Spinal cord (tissue), 10 donors: ENCODE measurements at places on chromosomes 5 and 9. TPM values are rescaled to one million over a fixed set of nuclear protein-coding genes. Genes with fewer than 3 reads are reported as not detected.
A peak's percentile ranks its signal among the peaks of the same experiment; 100 is the strongest.

- peak overlapping the region; percentile 62 for H3K4me3 ChIP-seq
- no peaks in the 10 kb centered on the region for H3K27me3 ChIP-seq
- H3K27ac ChIP-seq: peak overlapping the region; percentile 93
Measured at GRCh38 chr5:72955143-72955767, 586 bp upstream of the FCHO2 start.

Gene CKMT2
- total RNA-seq: 3.6 TPM

Gene KIAA1958
- 16.9 TPM for total RNA-seq

Gene NPDC1
- 82.7 TPM for total RNA-seq

Gene GABRA1
- 5.5 TPM for total RNA-seq

- no peak overlapping the region for H3K27ac ChIP-seq
- no peak overlapping the region for H3K4me3 ChIP-seq
- H3K27me3 ChIP-seq: no peaks in the 10 kb centered on the region
- H3K36me3 ChIP-seq: peaks cover 12% of the 10 kb centered on the region
- no peak for DNase-seq
Measured at GRCh38 chr5:137997726-137998213, 35.1 kb downstream of the FAM13B start.

Gene C9
- total RNA-seq: not detected

- no peak overlapping the region for H3K4me3 ChIP-seq
- H3K27ac ChIP-seq: no peak overlapping the region
- no peaks in the 10 kb centered on the region for H3K4me1 ChIP-seq
- no peaks in the 10 kb centered on the region for H3K36me3 ChIP-seq
- no peaks in the 10 kb centered on the region for H3K27me3 ChIP-seq
Measured at GRCh38 chr5:171540865-171541264, 121.4 kb downstream of the FGF18 start.

- H3K27me3 ChIP-seq: no peaks in the 10 kb centered on the region
- no peaks in the 10 kb centered on the region for H3K36me3 ChIP-seq
- H3K4me3 ChIP-seq: no peak overlapping the region
Measured at GRCh38 chr9:335373-335772, 120.7 kb downstream of the DOCK8 start.

GRCh38 chr9:136720898-136721338 is 8.5 kb downstream of the DIPK1B start:
- no peak overlapping the region for H3K4me3 ChIP-seq
- peaks cover 46% of the 10 kb centered on the region for H3K4me1 ChIP-seq
- H3K27me3 ChIP-seq: no peaks in the 10 kb centered on the region
- DNase-seq: no peak
- peak overlapping the region; percentile 79 for H3K27ac ChIP-seq
- H3K36me3 ChIP-seq: peaks cover 100% of the 10 kb centered on the region

DNA sequence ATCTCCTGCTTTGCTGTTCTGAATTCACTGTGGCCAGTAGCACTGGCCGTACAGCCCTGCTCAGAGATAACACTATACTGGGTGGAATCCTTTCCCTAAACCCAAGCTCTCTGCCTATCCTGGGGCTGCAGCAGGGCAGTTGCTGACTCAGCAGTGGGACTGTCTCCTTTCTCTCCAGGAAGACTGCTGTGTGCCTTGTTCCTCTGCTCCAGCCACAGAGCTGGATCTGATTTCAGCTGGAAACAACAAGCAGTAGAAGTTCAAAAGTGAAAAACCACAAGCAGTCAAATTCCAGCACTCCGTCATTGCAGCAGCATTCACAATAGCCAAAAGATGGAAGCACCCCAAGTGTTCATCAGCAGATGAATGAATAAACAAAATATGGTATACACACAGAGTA is 105.0 kb downstream of the FBXL7 start:
- no peaks in the 10 kb centered on the region for H3K36me3 ChIP-seq
- no peak for DNase-seq
- peaks cover 9% of the 10 kb centered on the region for H3K4me1 ChIP-seq

Gene TGFBI
- 171 TPM for total RNA-seq

Gene ZMYND19
- total RNA-seq: 28.5 TPM

DNA sequence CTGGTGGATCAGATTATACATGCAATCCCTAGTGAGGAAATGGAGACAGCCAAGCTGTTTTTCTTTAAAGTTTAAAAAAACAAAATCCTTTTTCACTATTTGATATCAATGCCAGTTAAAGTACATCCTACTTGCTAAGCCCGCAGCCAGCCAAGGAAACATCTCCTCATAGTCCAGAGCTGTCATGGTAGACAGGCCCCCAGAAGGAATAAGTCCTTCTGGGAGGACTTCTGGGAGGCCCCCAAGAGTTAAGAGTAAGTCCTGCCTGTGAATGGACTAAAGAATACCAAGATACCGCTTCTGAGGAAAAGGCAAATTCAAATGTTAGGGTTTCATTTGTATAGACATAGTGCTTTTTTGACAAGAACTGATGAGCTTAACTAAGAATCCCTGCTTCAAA is 38.3 kb downstream of the MOCS2 start:
- H3K36me3 ChIP-seq: no peaks in the 10 kb centered on the region
- no peak overlapping the region for H3K27ac ChIP-seq
- H3K4me3 ChIP-seq: no peak overlapping the region

DNA sequence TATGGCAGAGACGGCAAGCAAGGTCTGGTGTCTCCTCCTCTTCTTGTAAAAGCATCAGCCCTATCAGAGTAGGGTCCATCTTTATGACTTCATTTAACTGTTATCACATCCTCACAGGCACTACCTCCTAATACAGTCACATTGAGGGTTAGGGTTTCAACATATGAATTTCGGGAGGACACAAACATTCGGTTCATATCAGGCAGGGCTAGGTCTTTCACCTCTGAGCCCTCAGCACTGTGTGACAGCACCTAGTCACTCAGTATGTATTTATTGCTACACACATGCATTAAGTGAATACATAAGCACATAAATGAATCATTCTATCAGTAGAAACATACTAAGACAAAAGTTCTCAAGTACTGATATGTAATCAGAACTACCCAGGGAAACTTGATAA is 9.4 kb upstream of the BTF3 start:
- no peak for DNase-seq
- no peaks in the 10 kb centered on the region for H3K27me3 ChIP-seq
- no peak overlapping the region for H3K4me3 ChIP-seq
- H3K27ac ChIP-seq: no peak overlapping the region
- no peaks in the 10 kb centered on the region for H3K36me3 ChIP-seq

- H3K27ac ChIP-seq: no peak overlapping the region
- peaks cover 20% of the 10 kb centered on the region for H3K4me1 ChIP-seq
- no peaks in the 10 kb centered on the region for H3K27me3 ChIP-seq
- H3K36me3 ChIP-seq: no peaks in the 10 kb centered on the region
- H3K4me3 ChIP-seq: no peak overlapping the region
Measured at GRCh38 chr9:127075624-127076372, 46.6 kb downstream of the ANGPTL2 start.

Gene IFNA21
- not detected for total RNA-seq

Gene CCNJL
- 5.0 TPM for total RNA-seq

Gene DMRT3
- total RNA-seq: 0.30 TPM

GRCh38 chr5:82975812-82976211 is 101.4 kb downstream of the TMEM167A start:
- DNase-seq: no peak
- H3K36me3 ChIP-seq: no peaks in the 10 kb centered on the region
- H3K4me1 ChIP-seq: no peaks in the 10 kb centered on the region
- no peak overlapping the region for H3K27ac ChIP-seq
- no peak overlapping the region for H3K4me3 ChIP-seq

- H3K4me1 ChIP-seq: no peaks in the 10 kb centered on the region
- no peak overlapping the region for H3K4me3 ChIP-seq
- no peaks in the 10 kb centered on the region for H3K27me3 ChIP-seq
- no peak overlapping the region for H3K27ac ChIP-seq
Measured at GRCh38 chr5:148790545-148791333, 35.7 kb upstream of the ADRB2 start.

- no peak for DNase-seq
- H3K27ac ChIP-seq: peak overlapping the region; percentile 63
Measured at GRCh38 chr9:82117026-82117811, 128.6 kb downstream of the SPATA31D1 start.

DNA sequence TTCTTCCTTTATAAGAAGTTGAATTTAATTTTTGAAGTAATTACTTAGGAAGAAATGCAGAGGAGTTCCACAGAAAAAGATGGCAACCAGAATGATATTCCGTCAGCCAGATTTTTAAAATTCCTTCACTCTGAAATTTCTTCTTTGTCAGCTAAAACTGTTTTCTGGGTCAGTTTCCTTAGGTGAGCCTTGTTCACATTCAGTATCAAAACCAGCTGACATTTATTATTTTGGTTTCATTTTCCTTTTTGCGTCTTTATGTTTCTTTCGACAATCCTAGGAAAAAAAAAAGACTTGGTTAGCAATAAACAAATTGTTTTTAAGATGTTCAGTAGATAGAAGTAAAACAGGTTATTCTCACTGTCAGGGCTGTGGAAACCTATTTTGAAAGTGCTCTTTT is 4.1 kb upstream of the IARS1 start:
- DNase-seq: no peak
- no peak overlapping the region for H3K4me3 ChIP-seq
- peaks cover 9% of the 10 kb centered on the region for H3K36me3 ChIP-seq
- H3K4me1 ChIP-seq: peaks cover 8% of the 10 kb centered on the region
- H3K27ac ChIP-seq: no peak overlapping the region

Gene TMEM171
- 0.20 TPM for total RNA-seq

Gene EGFLAM
- total RNA-seq: 124 TPM

Gene PAEP
- total RNA-seq: not detected

- no peak for DNase-seq
- H3K4me3 ChIP-seq: no peak overlapping the region
- H3K27me3 ChIP-seq: no peaks in the 10 kb centered on the region
- H3K36me3 ChIP-seq: no peaks in the 10 kb centered on the region
- H3K27ac ChIP-seq: no peak overlapping the region
Measured at GRCh38 chr5:1131191-1131621, 19.3 kb upstream of the SLC12A7 start.

DNA sequence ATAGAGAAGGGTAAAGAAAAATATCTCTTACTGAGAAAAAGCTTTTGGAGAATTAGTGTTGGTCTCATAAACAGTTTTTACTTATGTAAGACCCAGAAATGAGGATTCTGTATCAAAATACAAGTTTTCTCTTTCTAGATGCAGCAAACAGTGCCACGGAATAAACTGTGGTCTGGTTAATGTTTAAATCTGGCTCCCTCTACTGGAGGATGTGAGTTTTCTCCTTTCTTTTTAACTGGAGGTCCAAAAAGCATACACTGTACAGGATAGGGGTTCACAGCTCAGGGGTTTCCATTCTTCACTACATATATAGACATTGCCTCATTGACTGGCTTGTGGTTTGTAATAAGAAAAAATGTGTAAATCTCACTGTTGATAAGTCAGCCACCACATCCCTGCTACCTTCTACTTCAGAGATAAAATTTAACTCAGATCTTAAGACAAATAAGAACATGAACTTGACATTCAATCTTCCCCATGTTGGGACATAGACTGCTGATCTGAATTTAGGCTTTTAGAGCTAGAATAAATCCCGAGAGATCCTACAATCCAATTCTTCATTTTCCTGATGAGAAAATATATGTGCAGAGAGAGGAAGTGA is 98.9 kb downstream of the CFAP95 start:
- DNase-seq: peak; percentile 49
- H3K4me1 ChIP-seq: no peaks in the 10 kb centered on the region
- no peak overlapping the region for H3K4me3 ChIP-seq
- no peak overlapping the region for H3K27ac ChIP-seq

- H3K4me3 ChIP-seq: no peak overlapping the region
- H3K27ac ChIP-seq: no peak overlapping the region
- no peaks in the 10 kb centered on the region for H3K36me3 ChIP-seq
- no peak for DNase-seq
Measured at GRCh38 chr9:69334317-69334716, 9.3 kb downstream of the ENTREP1 start.

DNA sequence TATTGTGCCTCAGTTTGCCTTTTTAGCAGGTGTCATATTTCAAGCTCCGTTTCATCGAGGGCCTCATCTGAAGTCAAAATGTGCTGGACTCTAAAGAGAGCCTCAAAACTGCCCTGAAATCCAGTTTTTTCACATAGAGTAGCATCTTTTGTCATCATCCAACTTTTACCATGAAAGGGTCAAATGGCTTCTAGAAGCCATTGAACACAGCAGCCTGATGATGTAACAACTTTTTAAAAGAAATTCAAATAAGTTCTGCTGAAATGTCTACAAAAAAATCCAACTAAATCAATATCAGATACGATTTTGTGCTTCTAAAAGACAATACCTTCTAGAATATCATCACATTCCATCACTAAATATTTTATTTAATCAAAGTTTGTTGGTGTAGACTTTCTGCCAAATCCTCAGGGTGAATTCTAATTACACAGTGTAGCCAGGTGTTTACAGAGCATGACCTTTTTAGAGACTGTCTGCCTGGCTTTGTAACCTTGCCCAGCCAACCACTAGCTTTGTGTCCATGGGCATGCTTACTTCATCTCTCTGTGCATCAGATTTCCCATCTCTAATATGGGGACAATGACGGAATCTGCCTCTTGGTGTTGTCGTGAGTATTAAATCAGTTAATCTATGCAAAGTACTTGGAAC is 505.0 kb downstream of the EBF1 start:
- H3K4me3 ChIP-seq: no peak overlapping the region
- no peaks in the 10 kb centered on the region for H3K27me3 ChIP-seq
- no peaks in the 10 kb centered on the region for H3K36me3 ChIP-seq
- H3K4me1 ChIP-seq: no peaks in the 10 kb centered on the region

DNA sequence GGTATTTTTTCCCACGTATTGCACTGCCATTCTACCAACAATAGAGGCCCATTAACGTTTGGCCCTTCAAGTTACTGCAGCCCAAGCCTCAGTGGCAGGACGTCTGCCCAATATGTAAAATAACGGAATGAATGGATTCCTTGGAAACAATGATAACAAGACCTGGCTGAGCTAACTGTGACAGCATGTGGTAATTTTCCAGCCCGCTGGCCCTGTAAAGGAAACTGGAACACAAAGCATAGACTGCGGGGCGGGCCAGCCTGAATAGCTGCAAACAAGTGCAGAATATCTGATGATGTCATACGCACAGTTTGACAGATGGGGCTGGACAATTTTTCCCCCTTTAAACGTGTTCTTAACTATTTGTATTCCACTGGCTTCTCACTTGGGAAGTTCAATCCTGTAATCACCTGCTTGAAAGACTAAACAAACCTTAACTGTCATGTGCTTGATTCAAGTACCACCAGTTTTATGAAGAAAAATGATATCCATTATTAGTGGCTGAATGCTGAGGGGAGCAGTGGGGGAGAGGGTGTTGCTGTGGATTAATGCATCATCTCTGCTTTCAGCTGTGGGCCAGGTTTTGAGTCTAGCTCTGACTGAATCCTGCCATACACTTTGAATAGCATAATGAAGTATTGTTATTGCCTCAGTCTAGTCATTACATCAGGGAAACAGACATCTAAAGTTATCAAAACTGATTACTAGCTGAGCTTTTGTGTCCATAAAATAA is 323.9 kb downstream of the TMEM161B start:
- DNase-seq: peak; percentile 94
- H3K4me3 ChIP-seq: no peak overlapping the region
- H3K4me1 ChIP-seq: peaks cover 7% of the 10 kb centered on the region
- no peaks in the 10 kb centered on the region for H3K36me3 ChIP-seq
- H3K27ac ChIP-seq: peak overlapping the region; percentile 49

- no peak overlapping the region for H3K27ac ChIP-seq
- no peak overlapping the region for H3K4me3 ChIP-seq
- DNase-seq: no peak
Measured at GRCh38 chr5:19874811-19875210, 113.2 kb downstream of the CDH18 start.

Gene PDE6A
- 0.44 TPM for total RNA-seq
